M059J (cell line): ENCODE measurements at places on chromosomes 16 and 17.

GRCh38 chr16:80680839-80681238 lies 123.6 kb downstream of the CDYL2 start:
- DNase-seq = no peak

- DNase-seq = peak; percentile 97
Measured at GRCh38 chr17:65099941-65100315, 37.2 kb upstream of the RGS9 start.

DNA sequence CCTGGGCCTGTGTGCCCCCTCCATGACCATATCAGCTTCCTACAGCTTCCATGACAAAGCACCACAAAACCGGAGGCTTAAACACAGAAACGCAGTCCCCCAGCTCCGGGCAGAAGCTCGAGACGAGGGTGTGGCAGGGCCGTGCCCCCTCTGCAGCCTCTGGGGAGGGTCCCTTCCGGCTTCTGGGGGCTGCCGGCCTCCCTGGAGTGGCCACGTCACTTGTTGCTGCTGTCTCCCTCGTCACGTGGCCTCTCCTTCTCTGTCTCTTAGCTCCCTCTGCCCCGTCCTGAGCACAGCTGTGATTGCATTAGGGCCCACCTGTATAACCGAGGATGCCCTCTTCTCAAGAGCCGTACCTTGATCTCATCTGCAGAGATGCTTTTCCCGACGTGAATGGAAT lies 64.6 kb downstream of the JPH3 start:
- DNase-seq = no peak

- DNase-seq = no peak
Measured at GRCh38 chr16:84594725-84595038, 23.2 kb downstream of the COTL1 start.

DNA sequence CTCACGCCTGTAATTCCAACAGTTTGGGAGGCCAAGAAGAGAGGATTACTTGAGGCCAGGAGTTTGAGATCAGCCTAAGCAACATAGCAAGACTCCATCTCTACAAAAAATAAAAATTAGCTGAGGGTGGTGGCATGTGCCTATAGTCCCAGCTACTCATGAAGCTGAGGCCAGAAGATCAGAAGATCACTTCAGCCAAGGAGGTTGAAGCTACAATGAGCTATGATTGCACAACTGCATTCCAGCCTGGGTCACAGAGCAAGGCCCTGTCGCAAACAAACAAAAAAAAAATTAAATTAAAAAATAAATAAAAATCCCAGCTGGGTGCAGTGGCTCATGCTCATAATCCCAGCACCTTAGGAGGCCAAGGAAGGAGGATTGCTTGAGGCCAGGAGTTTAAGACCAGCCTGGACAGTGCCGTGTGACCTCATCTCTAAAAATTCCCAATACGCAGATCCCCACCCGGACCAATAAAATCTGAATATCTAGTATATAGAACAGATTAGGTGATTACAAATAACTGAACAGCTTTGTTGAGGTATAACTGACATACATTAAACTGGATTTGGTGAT lies 18.2 kb upstream of the ATF7IP2 start:
- DNase-seq = no peak

DNA sequence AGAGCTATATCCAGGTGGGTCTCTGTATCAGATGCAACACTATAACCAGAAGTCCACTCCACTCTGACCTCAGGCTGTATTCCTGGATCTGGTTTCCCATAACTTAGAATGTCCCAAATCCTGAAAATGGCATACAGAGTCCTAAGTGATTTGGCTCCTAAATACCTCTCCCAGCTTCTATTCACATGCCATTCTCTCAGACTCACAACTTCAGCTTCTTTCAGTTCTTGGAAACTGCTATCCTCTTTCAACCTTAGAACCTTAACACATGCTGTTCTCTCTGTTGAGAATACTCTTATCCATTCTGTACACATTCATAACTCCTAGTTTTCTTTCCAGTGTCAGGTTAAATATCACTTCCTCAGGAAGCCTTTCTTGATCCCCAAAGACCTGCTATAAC lies 132.0 kb downstream of the BRIP1 start:
- no peak for DNase-seq

DNA sequence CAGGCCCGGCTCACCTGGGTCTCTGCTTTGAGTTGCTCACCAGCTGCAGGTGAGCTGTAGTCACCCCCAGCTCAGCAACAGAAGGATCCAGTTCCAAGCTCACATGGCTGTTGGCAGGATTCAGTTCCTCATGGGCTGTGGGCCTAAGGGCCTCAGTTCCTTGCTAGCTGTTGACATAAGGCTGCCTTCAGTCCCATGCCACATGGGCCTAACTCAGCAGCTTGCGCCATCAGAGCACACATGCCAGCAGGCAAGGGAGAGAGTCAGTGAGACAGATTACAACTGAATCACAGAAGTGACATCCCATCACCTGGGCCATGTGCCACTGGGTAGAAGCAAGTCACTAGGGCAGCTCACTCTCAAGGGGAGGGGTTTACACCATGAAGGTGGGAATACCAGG lies 24.7 kb downstream of the PSMD7 start:
- no peak for DNase-seq

DNA sequence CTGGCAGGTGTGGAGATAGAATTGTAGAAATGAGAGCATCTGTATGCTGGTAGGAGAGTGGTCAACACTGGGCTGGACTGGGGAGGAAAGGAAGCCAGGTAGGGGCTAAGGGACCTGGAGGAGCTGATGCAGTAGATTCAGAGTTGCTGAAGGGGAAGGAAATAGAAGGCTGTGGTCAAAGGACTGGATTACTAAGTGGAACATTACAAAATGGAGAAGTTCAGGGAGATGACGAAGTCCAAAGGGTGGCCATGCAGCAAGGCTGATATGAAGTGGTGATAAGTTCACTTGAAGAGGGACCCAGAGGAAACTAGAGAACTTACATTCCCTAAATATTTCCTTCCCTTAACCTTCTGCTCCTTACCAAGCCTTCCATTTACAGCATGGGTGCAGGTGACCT lies 8.6 kb upstream of the CCL2 start:
- DNase-seq = no peak

DNA sequence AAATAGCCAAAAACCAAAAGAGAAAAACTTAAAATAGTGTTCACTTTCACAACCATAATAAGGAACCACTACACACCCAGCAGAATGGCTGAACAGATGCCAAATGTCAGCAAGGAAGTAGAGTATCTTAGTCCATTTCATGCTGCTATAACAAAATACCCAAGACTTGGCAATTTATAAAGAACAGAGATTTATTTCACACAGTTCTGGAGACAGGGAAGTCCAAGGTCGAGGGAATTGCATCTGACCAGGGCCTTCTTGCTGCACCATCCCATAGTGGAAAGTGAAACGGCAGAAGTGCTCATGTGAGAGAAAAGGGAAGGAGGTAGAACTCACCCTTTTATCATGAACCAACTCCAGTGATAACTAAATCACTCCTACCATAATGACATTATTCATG lies 33.8 kb upstream of the CCL22 start:
- no peak for DNase-seq

GRCh38 chr16:66427871-66428681 lies 981 bp downstream of the BEAN1 start:
- peak; percentile 23 for DNase-seq

DNA sequence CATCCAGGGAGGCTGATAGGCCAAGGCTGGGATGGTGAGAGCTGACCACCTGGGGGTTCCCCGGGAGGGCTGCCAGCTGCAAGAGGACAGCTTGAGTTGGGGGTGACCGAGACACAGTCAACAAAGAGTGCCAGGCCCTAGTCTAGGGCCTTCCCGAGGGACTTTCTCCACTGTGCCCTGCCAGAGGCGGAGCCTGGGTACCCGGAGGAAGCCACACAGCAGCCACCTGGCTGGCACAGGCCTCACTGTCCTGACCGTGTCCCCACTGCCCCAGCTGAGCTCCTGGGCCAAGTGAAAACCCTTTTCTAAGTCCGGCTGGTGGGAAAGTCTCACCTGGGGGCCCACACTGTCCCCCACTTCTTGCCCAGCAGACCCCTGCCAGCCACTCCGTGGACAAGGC lies 71.9 kb upstream of the GSE1 start:
- no peak for DNase-seq

GRCh38 chr17:57086069-57086930 lies 1.3 kb downstream of the AKAP1 start:
- DNase-seq = no peak

DNA sequence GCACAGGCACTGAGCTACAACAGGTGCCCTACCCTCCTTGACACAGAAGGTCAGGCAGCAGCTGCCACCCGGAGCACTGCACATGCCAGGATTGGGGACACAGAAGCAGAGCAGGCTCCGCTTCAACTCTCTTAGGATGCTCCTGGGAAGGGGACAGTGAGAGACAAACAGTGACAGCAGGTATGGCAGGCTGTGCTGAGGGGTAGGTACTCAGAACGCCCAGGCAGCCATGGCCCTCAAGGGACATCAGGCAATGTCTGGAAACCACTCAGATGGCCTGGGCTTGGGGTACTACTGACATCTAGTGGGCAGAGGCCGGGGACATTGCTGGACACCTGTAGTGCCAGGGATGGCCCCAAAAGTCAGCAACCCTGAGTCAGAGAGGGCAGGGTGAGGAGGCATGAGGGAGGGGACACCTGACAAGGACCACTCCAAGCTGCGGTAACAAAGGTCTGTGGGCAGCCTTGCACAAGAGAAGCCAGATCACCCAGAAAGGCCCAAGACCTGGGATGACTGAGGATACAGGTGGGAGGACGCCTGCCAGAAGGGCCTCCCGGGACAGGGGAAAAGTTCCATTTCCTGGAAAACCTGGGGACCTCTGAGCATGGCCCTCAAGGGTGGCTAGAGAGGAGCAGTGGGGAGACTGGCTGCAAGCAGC lies 21.2 kb downstream of the PEMT start:
- DNase-seq = peak; percentile 56

DNA sequence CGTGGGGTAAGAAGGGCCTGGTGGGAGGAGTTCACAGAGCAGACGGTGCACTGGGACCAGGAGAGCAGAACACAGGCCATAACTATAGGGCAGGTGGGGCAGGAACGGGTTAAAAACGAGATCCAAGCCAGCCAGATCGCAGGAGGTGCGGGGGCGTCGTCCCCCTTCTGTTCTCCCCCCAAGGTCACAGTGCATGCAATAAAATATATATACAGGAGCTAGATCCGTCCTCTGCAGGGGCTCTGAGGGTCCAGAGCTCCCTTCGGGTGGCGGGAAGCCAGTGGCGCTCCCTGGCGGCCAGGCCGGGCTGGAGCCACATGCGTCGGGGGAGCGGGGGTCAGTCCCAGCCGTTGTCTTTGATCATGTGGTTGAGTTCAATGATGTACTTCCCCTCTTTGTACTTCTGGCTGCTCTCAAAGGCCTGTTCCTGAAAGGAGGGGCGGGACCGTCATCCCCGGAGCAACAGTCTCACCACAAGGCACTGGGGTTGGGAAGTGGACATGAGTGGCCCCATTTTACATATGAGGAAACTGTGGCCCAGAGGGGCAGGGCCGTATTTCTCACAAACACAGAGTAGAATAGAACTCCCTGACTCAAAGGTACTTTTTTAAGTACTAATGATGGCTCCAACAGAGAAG lies 768 bp upstream of the TBX6 start:
- DNase-seq = no peak

DNA sequence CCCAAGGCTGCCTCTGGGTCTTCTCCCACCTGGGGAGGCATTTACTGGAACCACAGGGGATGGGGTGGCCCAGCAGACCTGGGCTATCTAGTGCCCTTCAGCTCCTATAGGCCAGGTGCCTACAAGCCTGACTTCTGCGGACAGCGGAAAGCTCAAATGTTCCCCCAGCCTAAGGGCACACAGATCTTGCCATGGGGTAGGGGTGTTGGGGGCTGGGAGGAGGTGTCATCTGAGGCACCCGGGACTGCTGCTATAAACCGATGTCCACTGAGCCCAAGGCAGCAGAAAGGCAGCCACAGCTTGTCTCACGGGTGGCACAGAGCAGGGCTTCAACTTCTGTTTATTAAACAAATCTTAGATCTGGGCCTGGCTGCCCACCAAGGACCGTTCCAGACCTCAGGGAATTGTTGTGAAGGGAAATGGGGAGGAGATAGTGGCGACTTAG lies 3.6 kb downstream of the MYO1C start:
- no peak for DNase-seq

GRCh38 chr16:27759301-27759871 lies 209.4 kb downstream of the KATNIP start:
- peak; percentile 84 for DNase-seq

- DNase-seq = no peak
Measured at GRCh38 chr17:28579526-28579925, 2.8 kb upstream of the ALDOC start.

GRCh38 chr17:4860651-4861050 lies 27.5 kb downstream of the MINK1 start:
- no peak for DNase-seq

DNA sequence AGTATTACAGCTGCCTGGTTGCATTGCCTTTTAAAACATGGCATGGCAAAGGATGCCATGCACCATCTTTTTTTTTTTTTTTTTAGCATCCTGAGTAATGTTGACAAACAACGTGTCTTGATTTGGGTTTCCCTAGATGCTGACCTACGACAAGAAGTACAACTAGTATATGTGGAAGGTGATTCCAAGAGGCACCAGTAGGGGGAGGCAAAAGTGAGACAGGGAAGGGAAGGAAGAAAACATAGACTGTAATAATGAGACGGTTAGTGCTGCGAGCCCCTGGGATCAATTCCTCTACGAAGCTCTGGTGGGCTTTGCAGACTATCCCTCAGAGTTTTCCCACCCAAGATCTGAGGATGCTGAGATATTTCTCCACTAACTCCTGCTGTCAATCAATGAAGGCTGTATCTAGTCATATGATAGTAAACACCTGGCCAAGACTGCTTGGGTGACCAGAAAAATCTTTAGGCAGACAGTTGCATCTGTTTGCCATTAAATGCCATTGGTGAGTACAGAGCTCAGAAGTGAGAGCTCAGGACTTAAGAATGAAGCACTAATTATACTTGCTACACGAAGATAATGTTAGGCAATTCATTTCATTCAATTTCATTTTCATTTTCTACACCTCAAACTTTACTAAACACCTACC lies 458.6 kb upstream of the GOT2 start:
- DNase-seq = peak; percentile 34

DNA sequence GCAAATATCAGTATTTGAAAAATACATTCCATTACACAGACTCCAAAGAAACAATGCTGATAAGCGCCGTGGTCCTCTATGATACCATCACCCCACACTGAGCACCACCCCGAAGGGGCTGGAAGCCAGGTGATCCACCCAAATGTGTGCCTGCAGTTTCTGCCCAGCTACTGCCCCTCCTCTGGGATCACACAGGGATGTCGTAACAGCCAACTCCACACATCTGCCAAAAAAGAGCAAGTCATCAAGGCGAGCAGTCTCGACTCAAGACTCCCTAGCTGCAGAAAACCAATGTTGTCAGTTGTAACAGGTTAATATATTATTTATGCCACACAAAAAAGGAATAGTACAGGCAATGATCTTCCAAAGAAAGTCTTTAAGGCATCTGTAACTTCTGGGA lies 21.0 kb downstream of the CYB5D2 start:
- peak; percentile 15 for DNase-seq

GRCh38 chr17:79681628-79682261 lies 49.0 kb upstream of the ENPP7 start:
- no peak for DNase-seq

GRCh38 chr17:75504347-75505151 lies 10.8 kb downstream of the CASKIN2 start:
- DNase-seq = peak; percentile 30
